Natural killer cell (primary cell): ENCODE measurements at places on chromosomes 2 and 18. TPM values are rescaled to one million over a fixed set of nuclear protein-coding genes. Genes with fewer than 3 reads are reported as not detected.

The CDH7 gene
- not detected for total RNA-seq

The NT5C1B gene
- total RNA-seq = not detected

The CAPN13 gene
- total RNA-seq = not detected

The KIF5C gene
- total RNA-seq = 0.42 TPM

- no peak for DNase-seq
These were observed 221.9 kb upstream of the SETBP1 start for GRCh38 chr18:44458777-44459176.

GRCh38 chr2:19028587-19029375, 329.6 kb downstream of the OSR1 start:
- no peak for DNase-seq

DNA sequence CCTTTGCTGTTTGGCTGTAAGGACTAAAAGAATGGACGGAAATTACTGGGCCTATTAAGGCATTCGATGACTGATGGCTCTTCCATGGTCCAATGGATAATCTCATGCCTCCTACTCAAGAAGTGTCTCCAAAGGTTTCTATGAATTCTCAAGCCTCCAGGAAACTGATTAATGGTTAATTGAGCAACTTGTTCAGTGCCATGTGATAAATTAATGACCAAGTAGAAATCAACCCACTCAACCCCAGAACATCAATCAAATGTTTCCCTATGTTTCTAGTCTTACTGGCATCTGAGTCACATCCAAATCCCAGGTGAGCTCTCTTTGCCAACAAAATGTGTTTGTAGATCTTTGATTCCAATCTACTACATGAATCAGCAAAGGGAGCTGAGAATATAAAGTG, 103.6 kb downstream of the NXPH2 start:
- DNase-seq = no peak

DNA sequence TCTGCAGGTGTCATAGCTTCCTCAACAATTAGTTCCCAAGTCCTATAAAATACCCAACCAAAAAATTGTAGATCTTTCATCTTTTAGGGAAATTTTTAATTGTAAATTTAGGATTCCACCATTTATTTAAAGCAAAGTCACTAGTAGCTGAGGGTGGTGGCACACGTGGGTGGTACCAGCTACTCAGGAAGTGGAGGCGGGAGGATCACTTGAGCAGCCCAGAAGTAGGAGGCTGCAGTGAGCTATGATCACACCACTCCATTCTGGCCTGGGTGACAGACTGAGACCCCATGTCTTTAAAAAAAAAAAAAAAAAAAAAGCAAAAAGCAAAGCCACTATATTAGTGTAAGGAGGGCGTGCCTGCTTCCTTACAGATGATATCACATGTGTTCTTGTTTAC, 60.3 kb upstream of the GREB1L start:
- DNase-seq = no peak

- no peak for DNase-seq
These were observed 248.8 kb downstream of the MREG start for GRCh38 chr2:215764441-215765048.

- no peak for DNase-seq
These were observed 23.0 kb downstream of the RTP5 start for GRCh38 chr2:241892299-241893137.

GRCh38 chr2:206614811-206615210, 27.5 kb upstream of the FAM237A start:
- DNase-seq = no peak

GRCh38 chr2:211077216-211077767, 520.9 kb downstream of the CPS1 start:
- DNase-seq = no peak
